IPS-NIHi11 (cell line): ENCODE measurements at places on chromosomes 6 and 20.

DNA sequence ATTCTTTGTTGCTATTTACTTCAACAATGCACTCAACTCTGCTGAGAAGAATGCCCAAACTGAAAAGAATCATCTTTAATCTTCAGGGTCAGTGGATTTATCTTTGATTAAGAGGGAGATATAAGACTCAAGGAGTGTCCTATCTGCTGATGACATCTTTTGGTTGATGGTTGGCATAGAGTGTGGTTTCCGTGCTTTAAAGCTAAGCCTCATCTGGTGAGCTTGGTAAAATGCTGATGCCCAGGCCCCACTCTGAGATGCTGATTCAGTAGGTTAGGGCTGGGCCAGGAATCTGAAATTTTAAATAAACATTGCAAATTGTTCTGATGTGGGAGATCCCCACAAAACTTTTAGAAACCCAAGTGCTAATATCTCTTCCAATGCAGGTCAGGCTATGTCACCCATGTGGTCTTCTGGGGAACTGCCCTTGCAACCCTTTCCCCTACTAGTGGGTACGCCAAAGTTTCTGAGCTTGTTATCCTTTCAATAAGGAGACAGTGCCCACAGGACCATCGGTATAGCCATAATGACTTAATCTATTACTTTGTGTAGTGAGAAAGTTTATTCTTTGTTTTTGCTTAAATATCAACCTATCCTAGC lies 68.5 kb upstream of the ARMH2 start:
- no peak for DNase-seq

GRCh38 chr6:158655569-158656450 lies 6.0 kb downstream of the SYTL3 start:
- DNase-seq: no peak

- DNase-seq: peak; percentile 67
These were observed 126.7 kb downstream of the UNC5CL start for GRCh38 chr6:40912158-40912946.

DNA sequence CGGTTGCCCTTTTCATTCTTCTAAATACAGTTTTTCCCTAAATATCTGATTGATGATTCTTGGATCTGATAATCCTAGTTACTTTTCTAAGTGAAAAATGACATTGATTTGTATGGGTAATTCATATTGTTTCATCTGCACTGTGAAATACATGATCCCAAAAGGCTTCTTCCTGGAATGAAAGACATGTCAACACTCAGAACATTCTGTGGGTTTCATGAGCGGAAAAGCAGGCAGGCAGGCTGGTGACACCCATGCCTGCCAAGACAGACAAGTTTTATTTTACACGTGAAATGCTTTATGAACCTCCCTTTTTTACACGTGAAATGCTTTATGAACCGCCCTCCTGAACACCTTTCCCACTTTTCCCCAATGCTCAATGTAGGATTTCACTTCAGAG lies 105.0 kb downstream of the PRKN start:
- no peak for DNase-seq

DNA sequence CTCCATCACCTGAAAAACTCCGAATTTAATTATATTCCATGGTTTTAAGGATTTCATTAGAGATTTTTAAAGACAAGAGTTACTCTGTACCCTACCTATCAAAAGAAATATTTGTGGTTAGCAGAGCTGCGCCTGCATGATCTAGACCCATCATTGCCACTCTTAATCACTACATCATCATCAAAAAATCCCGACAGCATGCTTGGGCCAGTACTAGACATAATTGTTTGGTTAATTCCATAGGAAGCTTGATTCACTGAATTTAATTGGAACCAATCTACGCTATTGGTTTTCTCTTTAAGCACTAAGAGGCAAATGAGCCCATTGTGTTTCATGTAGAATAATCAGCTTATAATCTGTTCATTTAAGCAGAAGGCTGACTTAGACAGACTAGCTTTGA lies 33.4 kb upstream of the RNF217 start:
- no peak for DNase-seq

GRCh38 chr6:127956260-127956888 lies 55.5 kb upstream of the THEMIS start:
- DNase-seq: no peak

DNA sequence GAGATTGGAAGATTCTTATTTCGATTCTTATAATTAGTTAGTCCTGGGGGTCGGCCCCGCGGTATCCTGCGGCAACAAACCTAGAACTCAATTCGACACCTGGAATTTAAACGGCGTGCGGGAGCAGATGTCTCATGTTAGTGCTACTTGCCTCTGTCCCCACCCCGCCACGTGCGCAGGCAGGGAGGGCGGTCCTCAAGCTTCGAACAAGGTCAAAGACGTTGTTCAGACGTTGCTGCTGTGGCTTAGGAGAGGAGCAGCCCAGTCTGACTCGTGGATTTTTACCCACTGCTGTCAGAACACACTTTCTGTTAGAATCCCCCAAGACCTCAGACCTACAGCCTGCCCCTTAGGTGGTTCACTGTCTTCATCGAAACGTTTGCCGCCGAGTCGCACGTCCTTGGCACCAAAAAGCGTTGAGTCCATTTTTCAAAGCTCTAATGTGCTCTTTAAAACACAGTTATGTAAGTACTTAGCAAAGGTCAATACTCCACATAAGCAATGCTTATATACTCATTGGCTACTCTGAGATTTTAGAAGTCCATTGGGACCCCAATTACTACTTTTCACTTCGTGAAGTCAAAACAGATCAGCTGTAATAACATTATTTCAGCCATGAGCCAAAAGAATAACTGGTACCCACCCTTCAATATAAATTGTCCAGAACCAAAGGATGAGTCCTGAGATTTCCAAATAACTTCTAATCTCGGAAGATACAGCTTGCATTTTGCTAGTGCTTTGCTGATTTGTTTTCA lies 2.7 kb upstream of the C6orf62 start:
- DNase-seq: peak; percentile 70

DNA sequence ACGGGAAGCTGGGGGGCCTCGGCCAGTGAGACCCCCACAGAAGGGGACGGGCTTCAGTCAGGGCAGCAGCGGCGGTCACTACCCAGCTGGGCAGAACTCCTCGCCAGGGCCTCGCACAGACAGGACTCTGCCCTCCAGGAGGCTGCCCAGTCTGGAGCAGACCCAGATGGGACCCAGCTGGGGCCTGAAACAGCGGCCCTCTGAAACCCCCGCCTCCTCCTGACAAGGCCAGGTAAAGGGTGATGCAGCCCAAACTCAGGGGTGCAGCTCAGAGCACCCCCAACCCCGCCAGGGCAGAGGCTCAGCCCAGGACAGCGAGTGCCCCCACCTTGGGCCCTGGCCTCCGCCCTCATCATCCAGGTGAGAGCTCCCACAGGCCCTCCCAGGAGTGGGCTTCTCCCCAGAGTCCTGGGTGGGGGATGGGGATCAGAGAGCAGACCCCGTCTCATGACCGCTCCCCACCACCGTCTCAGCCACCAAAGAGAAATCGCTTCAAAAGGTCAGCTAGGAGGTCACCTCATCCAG lies 2.2 kb downstream of the EEF1A2 start:
- DNase-seq: no peak

GRCh38 chr20:23125625-23126191 lies 39.6 kb upstream of the CD93 start:
- DNase-seq: no peak

DNA sequence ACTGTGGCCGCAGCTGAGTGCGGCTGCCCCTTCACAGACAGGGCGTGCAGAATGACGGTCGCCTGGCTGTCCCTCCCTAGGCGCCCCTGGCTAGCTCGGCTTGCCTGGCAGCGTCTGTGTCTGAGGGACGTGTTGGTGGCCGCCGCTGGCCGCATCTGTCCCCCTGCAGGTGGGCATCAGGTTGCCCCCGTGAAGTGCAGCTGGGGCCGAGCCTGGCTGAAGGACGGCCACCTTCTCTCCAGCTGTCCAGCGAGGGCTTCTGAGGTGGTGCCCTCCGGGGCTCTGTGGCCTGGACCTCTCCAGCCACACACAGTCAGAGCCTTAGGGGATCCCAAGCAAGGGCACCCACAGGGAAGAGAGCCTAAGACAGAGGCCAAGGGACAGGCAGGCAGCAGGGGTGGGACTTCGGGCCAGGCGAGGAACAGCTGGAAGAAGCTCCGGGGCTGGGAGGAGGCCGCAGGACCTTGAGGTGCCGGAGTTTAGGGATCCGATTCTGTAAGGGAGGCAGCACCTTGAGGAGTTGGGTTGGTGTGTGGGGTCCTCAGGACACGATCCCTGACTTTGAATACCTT lies 89.0 kb upstream of the EPB41L1 start:
- DNase-seq: no peak

DNA sequence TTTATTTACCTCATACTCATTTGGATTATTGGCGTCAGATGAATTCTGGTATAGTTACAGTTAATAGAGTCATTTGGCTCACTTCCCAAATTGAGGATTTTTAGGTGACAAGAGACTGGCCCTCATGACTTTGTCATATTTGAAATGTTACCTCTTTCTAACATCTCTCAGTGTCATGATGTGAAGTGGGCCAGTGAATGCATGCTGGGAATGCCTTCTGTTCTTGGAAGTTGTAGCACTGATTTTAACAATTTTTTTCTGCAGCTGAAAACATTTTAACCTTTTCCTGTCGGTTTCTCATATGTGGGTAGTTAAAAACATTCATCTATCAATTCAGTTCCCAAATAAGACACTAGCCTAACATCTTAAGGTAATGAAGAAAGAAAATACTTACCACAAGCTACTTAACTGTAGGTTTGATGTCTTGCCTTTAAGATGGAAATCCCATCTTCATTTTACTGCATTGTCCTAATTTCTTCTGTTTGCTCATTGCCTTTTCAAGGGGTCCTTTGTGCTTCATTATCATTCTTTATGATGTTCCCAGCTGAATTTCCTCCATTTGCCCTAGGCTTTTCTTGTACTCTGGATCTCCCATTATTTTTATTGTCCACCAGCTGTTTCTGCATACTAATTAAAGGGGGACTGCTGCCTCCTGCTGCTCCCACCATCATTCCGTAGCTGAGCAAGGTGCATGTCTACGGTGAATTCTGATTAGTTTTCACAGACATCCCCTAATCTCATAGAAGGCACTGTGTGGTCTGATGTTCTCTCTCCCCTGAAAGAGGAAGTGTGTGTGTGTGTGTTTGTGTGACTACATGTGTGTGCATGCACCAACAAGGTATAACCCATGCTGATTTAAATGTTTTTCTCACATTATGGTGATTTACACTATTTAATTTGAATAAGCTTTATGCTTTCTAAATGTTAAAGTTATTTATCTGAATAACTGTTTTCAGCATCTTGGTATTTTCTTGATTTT lies 109.5 kb downstream of the B3GAT2 start:
- DNase-seq: no peak

DNA sequence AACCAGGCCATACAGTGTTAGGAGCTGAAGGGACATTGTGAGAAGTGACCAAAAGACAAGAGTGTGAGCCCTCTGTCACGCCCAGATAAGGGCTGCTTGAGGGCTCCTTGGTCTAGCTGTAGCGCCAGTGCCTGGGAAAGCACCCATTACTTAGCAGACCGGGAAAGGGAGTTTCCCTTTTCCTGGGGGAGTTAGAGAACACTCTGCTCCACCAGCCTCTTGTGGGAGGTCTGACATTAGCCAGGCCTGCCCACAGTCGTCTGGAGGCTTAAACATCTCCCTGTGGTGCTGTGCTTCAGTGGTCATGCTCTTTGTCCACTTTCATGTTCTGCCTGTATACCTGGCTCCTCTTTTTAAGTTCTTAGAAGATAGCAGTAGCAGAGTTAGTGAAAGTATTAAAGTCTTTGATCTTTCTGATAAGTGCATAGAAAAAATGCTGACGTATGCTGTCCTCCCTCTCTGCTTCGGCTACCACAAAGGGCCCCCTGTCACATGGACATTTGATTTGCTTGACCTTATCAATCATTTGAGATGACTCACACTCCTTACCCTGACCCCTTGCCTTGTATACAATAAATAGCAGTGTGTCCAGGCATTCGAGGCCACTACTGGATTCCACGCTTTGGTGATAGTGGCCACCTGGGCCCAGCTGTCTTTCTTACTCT lies 201.5 kb upstream of the ECI2 start:
- DNase-seq: no peak

DNA sequence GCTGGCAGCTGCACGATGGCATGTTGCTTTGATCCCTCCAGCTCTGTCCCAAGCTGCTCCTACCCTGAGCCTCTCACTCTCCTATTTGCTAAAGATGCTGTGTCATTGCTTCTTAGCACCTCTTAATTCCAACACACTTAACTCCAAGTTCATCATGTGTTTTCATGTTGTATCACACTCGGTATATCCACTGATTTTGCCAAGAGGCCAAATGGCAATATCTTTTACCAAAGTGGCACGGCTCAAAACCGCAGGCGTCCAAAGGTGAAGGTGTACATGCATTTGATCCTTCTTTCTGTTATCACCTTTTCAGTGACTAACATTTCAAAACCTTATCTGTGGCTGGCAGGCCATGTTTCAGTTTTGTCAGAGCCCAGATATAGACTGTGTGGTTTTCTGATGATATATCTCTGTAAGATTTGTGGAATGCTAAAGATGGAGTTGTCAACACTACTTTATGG lies 217.0 kb downstream of the TBX18 start:
- no peak for DNase-seq

DNA sequence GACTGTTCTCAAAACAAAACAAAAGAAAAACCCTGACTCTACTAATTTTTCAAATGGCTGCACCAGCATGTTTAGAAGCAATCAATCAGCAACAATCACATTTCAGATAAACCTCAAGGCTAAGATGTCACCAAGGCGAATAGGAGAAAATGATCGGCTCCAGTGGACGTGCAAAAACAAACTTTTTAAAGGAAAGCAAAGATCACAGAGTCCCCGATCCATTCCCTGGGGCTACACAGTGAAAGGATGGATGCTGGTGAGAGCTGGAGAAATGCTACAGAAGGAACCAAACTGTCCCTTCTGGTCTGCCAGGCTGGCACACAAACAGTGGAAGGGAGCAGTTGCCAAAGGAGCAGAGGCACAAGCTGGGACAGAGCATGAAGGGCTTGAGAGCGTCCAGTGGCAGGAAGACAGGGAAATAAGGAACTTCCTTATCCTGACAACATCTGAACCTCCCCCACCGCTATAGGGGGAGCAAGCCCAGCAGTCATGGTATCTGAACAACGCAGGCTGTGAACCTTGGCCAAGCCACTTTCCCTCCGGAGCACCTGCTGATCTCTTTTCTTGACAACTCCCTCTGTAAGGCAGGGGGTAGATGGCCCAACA lies 73.7 kb upstream of the HIVEP1 start:
- peak; percentile 48 for DNase-seq

DNA sequence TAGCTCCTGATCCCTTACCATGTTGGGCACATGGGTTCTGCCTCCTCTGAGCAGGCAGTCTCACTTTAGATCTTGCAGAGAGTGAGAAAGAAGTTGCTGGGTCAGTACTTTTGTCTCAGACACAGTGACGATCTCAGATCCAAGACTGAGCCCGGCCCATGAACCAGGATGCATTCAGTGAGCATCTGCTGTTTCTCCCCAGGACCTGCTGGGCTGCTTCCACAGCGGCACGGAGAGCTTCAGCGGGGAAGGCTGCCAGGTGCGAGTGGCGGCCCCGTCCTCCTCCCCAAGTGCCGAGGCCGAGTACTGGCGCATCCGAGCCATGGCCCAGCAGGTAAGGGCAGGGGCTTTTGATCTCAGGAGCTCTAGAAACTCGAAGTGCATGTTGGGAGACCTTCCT lies 53.9 kb upstream of the SMIM28 start:
- no peak for DNase-seq

DNA sequence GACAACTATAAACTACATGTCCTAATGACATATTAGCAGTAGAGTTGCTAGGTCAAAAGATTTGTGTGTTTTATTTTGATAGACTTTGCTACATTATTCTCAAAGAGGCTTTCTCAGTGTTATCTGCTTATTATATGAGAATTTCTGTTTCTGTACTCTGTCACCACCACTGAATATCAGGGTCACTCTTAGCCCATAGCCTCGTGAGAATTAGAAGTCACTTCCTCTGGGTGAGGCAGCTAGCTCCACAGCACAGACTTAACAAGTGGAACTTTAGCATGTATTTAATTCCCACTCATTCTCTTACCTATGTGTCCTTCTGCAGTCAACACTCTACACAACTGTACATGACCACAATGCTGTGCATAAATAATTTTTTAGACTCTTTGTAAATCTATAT lies 6.7 kb downstream of the PHACTR2 start:
- no peak for DNase-seq
